ENCODE measurements at places on chromosomes 1 and 21.

GRCh38 chr1:7299994-7300393, 471.1 kb upstream of the VAMP3 start:
- DNase-seq = no peak

- DNase-seq = no peak
These were observed 403.6 kb downstream of the PTPRU start for GRCh38 chr1:29639741-29640427.

DNA sequence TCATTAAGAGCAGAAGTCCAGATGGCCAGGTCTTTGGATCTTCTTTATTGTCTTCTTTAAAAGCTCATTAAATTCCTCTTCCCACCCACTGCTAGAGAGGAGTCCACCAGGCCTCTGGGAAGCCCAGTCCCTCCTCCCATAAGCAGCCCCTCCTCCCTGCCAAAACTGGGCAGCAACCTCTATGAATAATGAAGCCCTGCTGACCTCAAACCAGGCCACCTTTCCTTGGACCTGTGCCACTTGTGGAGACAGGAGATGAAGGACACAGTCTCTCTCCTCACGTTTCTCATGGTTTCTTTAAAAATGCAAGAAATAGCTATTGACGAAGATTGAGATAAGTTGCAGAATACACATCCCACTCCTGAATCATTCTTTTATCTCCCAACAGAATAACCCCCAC, 112.8 kb downstream of the EDEM3 start:
- no peak for DNase-seq

GRCh38 chr1:56065729-56066128, 513.6 kb downstream of the PLPP3 start:
- no peak for DNase-seq

GRCh38 chr1:230708631-230709580, 5.0 kb downstream of the AGT start:
- peak; percentile 10 for DNase-seq

- DNase-seq = no peak
These were observed 11.0 kb upstream of the GPR157 start for GRCh38 chr1:9139930-9140329.

- DNase-seq = no peak
These were observed 438.8 kb upstream of the B3GALT2 start for GRCh38 chr1:193625255-193625654.

GRCh38 chr21:40254540-40255465, 387.6 kb downstream of the PCP4 start:
- no peak for DNase-seq

DNA sequence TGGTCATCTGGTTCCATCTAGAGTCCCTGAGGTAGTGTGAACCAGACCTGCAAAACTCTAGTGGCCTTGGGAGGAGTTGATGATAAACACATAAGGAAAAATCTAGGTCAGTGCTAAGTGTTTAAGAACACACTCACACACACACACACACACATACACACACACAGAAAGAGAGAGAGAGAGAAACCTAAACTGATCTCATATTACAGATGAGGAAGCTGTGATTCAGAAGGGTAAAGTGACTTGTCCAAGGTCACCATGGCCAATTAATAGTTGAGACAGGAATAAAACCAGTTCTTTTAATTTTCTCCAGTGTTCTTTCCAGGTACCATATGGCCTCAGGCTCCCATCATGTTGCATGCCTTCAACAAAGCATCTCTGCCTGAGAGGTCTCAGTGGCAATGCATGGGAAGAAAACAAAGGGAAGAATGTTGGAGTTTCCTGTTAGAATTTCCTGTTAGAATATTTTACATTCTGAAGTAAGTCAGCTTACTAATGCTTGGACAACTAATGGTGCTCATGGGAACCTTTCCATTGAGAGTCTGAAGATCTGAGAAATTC, 77.3 kb upstream of the TSPAN2 start:
- no peak for DNase-seq
